ENCODE measurements at places on chromosomes 1 and 21.
A peak's percentile ranks its signal among the peaks of the same experiment; 100 is the strongest.

- no peak for DNase-seq
Observed at GRCh38 chr1:95067568-95067967, 5.2 kb downstream of the ALG14 start.

- DNase-seq, result no peak
Observed at GRCh38 chr1:59355361-59355760, 58.5 kb downstream of the FGGY start.

DNA sequence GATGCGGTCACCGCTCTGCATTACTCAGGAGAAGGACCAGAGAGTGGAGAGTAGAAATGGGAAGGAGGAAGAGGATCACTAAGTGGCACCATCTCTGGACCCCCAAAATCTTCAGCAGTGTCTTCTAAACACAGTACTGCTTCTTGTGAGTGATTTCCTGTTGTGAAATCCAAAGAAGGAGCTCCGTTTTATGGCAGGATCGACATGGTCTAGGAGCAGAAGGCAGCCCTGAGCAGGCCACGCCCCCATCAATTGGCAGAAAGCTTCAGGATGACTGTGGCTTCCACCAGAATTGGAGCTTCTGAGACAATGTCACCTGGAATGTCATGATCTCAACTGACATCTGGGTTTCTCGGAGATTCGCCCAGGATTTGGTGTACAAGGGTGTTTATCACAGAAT lies 171.5 kb downstream of the ADSS2 start:
- DNase-seq, result no peak

- peak; percentile 35 for DNase-seq
Observed at GRCh38 chr1:27872802-27873551, 633 bp downstream of the THEMIS2 start.

GRCh38 chr1:9716404-9717192 lies 65.1 kb downstream of the PIK3CD start:
- DNase-seq, result no peak
